ENCODE measurements at places on chromosomes 5 and 9.

- DNase-seq, result peak; percentile 74
Observed at GRCh38 chr5:172793577-172794488, 22.8 kb upstream of the DUSP1 start.

DNA sequence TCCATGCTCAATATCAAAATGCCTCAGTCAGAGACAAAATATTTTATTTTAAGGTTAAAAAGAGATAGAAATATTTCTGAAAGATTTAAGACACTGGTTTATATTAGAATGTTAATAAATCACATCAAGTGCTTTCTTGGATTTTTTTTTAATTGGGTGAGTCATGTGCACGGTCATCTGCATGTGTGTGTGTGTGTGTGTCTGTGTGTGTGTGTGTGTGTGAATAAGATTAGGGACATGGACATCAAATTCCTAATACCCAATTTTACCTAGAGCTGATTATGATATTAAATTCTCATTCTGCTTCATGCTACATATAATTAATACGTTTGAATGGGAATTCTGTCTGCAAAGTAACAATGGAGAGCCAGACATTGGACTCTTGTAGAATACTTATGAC, 122.9 kb downstream of the BASP1 start:
- no peak for DNase-seq

GRCh38 chr9:136629879-136630661, 32.6 kb upstream of the EGFL7 start:
- DNase-seq, result peak; percentile 63

DNA sequence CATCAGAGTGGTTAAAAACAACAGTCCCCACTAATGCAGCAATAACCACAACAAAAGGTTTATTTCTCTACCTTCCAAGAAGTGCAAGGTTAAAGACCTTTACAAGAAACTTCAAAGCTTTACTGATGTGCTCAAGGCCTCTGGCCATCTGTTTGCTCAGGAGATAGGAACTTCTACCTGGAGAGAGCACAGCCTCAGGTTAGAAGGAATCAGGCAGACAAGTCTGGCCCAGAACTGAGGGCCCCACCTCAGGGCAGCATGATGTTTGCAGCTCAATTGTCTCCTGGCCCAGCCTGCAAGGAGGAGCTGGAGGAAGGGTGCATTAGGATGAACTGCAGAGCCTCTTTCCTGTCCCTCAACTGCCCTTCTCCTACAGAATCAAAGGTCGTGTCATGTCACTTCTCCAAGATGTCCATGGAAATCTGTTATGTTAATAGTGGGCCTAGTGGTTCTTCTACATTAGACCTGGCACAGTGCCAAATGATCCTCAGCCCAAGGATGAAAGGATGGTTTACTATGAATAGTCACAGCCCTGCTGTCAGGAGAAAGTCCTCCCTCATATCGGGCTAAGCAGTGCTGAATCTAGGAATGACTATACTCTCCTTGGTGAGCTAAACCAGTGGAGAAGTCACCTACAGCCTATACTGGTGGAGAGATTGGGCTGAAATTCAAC, 98.9 kb upstream of the NTRK2 start:
- no peak for DNase-seq

DNA sequence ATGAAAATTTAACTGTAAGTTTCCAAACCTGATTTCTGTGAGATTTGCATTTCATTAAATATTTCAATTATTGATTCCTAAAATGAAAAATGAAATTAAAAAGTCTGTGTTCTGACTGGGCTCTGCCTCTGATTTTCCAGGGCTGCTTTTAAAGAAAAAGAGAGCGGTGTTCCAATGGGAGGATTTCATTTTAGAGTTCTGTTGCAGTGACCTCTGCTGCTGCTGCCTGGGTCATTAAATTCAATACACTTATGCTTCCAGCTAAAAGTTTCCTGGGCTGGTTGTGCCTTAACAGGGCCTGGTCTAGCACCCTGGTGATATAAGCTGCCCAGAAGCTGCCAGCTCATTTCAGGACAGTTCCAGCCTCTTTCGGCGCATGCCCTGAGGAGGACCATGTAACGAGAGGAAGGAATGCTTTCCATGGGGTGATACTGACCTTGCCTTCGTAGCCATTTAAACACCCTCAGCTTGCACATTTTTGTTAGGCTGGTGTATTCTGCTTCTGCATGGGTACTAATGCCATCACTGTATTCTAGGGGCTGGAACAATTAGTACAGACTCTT, 93.3 kb downstream of the TMEM174 start:
- no peak for DNase-seq

- no peak for DNase-seq
Observed at GRCh38 chr5:124870070-124870469, 123.6 kb upstream of the ZNF608 start.

DNA sequence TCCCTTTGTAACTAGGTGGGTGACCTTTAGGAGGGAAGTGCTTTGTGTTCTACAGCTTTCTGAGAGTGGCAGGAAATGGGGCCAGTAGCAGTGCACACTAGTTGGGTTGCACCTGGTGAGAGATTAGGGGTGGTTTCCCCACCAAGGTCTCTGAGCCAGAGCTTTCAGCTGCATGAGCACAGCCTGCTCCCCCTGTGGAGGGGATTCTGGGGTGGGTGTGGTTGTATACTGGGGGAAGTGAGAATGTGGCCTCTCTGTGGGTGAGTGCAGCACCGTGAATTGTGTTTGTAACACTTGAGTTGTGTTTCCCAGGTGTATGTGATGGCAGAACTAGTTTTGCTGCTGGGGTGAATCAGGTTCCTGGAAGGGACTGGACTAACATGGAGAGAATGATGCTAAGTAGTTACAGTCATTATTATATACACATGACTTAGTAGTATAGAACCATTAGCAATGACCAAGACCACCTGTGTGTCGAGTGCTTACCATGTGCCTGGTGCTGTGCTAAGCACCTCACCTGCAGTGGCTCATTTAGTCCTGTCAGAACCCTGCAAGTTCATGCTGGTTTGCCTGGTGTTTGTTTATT, 11.8 kb upstream of the CXXC5 start:
- DNase-seq, result no peak

- no peak for DNase-seq
Observed at GRCh38 chr5:45774528-45774927, 78.3 kb upstream of the HCN1 start.

GRCh38 chr5:33136785-33137184, 304.0 kb upstream of the TARS1 start:
- DNase-seq, result no peak

DNA sequence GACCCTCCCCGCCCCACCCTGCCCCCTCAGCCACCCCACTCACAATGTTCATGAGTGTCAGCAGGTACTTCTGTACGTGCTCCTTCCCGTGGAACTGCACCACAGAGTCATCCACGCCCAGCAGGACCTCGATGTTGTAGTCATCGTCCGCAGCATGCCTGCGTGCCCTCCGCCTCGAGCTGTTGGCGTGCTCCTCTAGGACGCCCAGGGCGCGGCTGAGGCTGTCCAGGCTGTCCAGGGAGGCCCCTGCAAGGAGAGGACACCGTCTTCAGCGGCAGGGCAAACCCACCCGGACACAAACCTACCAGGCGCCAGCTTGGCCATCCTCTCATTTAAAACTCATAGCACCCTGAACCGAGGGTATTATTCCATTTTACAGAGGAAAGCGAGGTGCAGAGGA, 137.8 kb downstream of the ADAMTS2 start:
- DNase-seq, result no peak

DNA sequence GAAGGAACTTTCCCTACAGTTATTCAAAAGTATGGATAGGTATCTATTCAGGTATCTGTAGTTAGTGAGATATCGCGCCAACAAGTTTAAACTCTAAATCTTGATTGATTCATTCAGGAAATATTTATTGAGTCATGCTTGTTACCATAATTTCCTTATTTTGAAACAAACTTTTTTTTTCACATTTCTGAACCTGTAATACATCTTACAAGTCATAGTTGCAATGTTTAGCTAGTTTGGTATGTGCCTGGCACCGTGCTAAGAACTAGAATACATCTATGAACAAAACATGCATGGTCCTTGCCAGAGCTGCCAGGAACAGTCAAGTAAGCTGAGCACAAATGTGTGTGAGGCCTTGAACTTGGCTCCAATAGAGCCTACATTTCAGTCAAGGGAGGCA, 226.4 kb downstream of the PCSK5 start:
- no peak for DNase-seq

DNA sequence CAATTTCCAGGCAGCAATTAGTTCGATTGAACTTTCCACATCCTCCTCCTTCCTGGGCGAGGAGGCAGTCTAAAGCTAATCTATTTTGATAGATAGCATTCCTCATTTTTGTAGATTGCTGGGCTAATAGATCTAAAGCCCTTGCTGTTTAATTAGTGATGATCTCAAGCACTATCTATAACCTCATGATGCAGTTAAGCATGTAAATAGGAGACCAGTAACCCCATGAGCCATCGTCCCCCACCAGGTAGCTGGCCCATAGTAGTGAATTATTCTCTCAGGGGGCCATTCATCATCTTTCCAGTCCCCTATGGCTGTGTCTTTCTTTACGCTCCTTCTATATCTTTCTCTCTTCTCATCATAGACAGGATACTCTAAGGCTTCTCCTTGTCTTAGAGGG, 14.9 kb downstream of the CEL start:
- no peak for DNase-seq

- no peak for DNase-seq
Observed at GRCh38 chr9:91155746-91156376, 205.9 kb downstream of the AUH start.

DNA sequence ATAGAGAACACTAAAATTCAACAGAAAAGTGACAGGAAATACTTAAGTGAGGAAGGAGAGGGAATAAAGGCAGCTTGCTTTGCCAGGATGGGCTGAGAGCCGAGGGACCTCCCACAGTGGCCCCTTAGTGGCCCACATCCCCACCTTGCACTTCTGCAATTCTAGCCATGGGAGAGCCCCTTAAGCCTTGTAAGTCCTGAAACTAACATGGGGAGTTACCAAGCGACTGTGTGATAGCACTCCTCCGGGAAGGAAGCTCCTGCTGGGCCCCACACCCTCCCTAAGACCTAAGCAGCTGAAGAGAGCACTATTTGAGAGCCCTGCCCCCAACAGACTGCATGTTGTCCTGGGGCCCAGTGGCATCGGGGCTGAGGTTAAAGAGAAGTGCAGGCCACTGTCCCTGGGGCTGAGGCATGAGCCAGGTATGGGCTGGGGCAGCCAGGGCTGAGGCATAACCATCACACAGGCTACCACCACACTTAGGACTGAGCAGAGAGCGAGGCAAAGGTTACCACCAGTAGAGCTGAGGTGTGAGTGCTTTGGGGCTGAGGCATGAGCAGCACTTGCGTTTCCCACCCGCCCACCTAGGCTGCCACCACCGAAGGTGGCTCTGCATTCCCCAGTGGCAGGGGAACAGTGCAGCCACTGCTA, 301.8 kb upstream of the TRPC7 start:
- DNase-seq, result no peak

DNA sequence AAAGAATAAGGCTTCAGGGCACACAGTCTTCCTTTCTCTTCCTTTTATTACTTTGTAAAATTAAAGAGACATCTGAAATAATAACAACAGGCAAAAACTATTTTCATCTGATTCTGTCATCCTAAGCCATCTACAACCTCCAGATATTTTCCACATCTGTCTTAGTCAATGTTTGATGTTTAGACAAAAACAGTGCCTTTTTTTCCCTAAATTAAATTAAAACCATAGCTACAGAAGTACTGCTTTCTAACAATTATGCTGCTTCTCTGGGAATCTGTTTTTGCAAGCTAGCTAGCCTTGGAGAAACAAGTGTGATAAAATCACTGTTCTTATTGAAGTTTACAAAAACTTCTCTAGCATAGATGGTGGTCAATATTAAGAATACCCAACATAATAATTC, 95.4 kb downstream of the KIAA0825 start:
- DNase-seq, result no peak

GRCh38 chr5:169412831-169413230, 111.9 kb upstream of the SLIT3 start:
- DNase-seq, result no peak

- no peak for DNase-seq
Observed at GRCh38 chr5:177455036-177455660, 8.5 kb downstream of the PRR7 start.

GRCh38 chr5:28369418-28369817, 1331.0 kb upstream of the CDH9 start:
- DNase-seq, result no peak

- DNase-seq, result peak; percentile 85
Observed at GRCh38 chr5:74063821-74064220, 437.8 kb downstream of the ARHGEF28 start.
